ENCODE measurements at places on chromosomes 3 and 15.

DNA sequence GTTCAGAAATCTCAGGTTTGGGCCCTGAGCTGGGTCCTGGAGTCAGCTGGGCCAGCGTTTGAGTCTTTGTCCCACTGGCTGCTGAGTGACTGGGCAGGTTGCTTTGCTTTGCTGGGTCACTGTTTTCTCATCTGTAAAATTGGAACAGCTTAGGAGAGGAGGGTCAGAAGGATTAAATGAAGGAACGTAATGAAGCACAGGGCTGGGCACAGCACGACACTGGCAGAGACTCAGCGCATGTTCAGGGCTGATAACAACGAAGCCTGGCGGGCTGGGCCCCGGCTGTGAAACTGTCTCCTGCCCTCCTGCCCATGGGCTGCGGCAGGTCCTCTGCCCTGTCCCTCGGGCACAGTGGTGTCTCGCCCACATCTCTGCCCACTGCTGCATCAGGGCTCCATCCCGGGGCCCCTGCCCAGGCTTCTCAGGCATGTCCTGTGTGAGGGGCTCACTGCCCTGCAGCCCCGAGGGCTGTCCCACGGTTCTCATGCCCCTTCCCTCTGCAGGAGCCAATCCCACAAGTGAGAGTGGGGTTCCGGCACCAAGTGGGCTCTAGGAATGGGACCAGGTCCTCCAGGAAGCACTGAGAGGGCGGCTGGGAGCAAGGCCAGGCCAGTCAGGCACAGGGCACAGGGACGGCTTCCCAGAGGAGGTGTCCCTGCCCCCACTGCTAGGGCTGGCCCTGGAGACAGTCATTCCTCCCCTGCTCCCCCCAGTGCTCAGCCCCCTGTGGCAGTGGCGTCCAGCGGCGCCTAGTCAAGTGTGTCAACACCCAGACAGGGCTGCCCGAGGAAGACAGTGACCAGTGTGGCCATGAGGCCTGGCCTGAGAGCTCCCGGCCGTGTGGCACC lies 88.0 kb downstream of the TBC1D2B start:
- DNase-seq, result no peak

GRCh38 chr15:33242669-33243191 lies 48.2 kb upstream of the FMN1 start:
- peak; percentile 45 for DNase-seq

- DNase-seq, result no peak
Measured at GRCh38 chr15:41838400-41838897, at the start of gene PLA2G4B. Gene PLA2G4B, plus strand, starts transcription at chr15:41838847. Its CDS starts 67 bp downstream, at chr15:41838914.

DNA sequence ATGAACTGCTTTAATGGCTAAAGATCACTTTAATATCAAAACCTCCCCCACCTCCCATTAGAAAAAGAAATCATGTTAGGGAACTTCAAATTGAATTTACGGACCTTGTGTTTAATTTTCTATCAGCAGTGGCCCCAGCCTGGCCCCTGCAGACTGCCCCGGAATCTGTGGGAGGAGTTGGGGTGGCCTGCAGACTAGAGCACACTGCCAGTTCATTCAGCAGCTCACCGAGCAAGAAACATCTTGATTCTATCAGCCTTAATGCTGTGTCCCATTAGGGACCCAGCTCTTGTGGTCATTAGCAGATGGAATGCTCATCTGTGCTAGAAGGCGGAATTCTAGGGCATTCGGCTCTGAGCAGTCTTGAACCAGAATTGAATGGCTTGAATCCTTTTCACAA lies 54.2 kb downstream of the FLNB start:
- DNase-seq, result no peak

DNA sequence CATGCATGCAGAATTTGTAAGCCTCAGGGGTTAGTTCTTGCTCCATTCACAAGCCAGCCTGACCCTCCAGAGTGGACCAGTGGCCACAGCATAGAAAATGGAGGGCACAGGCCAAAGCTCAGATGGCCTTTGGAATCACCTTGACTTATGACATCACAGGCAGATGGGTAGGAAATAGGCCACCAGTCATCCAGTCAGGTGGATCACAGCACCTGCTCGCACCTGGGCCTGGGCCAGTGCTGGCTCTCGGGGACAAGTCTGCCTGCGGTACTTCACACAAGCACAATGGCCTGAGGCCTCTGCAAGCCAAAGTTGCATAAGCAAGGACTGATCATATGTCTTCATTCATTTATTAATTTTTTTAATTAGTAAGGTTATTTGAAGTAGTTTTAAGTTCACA lies 39.3 kb downstream of the PPCDC start:
- DNase-seq, result no peak

- no peak for DNase-seq
Measured at GRCh38 chr15:85381850-85382751, 1.7 kb downstream of the AKAP13 start.

DNA sequence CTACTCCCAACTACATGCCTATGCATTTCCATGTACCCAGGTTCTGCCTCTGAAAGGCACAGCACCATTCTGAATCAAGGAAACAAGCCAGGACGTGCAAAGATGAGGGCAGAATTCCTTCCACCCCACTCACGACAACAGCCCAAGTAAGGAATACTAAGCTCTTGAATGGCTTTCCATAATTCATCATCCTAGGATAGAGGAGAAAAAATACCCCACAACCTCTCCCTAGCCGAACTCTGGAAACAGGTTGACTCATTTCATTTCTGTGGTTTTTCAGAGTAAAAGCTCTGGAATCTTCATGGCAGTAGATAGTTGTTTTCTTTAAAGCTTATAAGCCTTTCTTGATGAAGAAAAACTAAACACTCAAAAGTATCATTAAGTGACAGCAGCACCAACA lies 77.8 kb downstream of the PDZRN3 start:
- DNase-seq, result no peak

DNA sequence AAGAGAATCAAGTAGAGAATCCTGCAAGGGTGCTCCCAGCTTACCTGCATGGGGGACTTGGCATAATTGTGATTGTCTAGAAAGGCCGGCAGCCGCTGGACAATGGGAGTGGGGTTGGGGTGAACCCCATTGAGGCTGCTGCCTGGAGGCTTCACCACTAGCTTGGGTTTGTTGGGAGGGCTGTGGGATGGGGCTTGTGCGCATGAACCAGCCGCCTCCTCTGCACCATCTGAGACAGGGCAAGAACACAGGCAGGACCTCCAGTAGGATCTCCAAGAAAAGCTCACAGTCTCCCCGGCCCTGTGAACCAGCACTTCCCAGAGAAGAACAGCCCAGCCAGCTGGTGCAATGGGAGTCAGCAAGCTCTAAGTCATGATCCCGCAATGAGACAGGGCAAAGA lies 39.8 kb downstream of the SEMA3G start:
- no peak for DNase-seq

DNA sequence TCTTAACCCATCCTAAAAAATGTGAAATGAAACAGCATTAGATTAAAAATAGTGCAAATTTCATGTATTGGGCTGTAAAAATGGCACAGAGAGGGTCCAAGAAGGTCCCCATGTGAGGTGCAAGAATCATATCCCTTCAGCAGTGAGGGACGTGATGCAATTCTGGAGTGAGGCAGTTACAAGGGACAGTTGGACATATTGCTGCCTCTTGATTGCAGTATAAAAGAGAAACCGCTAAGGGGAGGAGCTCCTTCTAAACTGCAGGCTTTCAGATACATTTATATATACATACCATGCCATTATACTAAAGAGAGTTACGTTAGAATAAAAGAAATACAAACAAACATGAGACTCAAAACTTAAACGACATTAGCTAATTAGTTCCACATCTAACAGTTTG lies 304.2 kb upstream of the CTNNB1 start:
- no peak for DNase-seq

DNA sequence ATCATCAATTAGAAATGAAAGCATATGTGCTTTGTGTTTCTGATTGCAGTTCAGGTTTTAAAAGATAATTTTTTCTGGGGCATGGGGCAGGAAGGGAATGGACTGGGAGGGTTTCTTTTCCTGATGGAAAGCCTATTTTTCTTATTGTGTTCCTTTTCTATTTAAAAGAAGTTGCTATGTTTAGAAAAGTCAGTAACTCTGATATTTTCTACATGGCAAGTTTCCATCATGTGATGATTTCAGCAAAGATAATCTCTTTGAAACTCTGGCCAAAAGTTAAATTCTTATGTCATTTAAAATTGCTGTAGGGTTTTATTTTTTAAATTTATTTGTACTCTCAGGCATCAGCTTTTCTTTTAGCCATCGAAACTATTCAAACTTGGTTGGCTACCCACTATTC lies 601.2 kb downstream of the FOXP1 start:
- no peak for DNase-seq

- DNase-seq, result no peak
Measured at GRCh38 chr15:29114221-29115092, 155.2 kb downstream of the NSMCE3 start.

DNA sequence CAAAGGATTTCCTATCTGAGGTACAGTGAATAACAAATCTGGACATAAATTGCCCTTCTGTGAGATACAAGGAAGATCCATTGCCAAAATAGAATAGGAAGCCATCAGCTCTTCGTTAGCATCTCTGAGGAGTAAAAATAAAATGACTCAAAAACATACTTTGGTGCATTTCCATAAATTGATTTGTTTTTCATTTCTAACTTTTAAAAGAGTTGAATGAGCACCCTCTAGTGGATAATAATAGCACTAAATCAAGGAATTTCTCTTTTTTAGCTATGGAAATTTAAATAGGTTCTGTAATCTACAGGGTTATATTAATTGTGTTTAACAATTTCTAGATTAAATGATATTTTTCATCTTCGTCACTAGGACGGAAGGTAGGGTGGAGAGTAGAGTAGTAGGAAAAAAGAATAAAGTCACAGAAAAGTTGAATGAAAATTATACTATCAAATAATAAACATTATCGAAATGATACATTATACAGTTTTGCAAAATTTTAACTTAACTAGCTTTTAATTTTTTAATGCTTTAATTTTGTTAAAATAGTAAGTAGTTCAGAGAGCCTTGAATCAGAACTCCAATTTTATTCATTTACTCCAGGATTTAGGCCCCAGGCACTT lies 6.4 kb downstream of the NSUN3 start:
- peak; percentile 8 for DNase-seq

- no peak for DNase-seq
Measured at GRCh38 chr3:72223628-72224027, 438.7 kb upstream of the PROK2 start.

- no peak for DNase-seq
Measured at GRCh38 chr15:71103102-71103676, 12.1 kb upstream of the THSD4 start.

GRCh38 chr3:141336672-141337522 lies 31.4 kb upstream of the ZBTB38 start:
- no peak for DNase-seq

DNA sequence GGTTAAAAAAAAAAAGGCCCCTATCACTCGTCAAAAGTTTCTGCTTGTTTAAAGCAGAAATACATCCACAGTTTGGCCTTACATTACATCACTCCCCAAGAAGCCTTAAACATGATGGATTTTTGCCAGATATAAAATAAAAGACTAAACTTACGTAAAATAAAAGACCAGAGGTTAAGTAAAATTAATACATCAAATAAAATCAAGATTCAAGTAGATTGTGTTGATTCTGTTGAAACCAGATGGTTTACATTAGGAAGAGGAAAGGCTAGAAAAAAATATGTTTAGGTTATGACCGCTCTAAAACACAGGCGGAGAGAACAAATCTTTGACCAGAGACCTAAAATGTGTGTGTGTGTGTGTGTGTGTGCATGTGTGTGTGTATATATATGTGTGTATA lies 104.1 kb downstream of the DUT start:
- no peak for DNase-seq

GRCh38 chr15:45585069-45585791 lies 1.9 kb upstream of the BLOC1S6 start:
- DNase-seq, result no peak

DNA sequence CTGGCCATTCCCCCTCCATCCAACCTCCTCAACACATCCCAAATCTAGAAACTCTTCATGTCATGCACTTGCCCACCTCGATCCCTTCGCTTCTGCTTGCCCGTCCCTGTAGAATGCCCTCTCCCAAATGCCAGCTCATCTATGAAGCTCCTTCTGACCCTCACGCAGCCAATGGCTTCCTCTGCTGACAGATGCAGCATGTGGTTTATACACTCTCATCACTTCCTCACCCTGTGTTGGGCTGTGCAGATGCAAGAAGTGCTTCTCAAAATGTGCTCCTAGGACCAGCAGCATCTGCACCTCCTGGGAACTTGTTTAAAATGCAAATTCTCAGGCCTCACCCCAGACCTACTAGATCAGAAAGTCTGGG lies 51.7 kb downstream of the SEMA5B start:
- peak; percentile 64 for DNase-seq

GRCh38 chr3:119643528-119643927 lies 16.9 kb downstream of the POPDC2 start:
- no peak for DNase-seq

DNA sequence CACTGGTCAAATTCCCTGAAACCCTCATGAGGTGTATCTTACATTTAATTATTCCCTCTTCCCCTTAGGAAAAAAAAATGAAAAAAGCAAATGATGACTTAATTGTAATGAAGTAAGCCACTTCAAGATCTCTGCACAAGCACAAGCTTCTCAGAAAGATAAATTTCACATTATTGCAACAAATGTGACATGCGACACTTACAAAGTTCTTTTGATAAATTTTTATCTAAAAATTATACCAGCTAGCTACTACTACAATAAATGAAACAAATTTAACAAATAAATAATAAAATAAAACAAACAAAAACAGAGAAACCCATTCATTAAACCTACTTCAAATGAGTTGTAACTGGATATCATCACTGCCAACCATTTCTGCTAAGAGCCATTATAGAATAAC lies 10.0 kb upstream of the TM2D3 start:
- no peak for DNase-seq

DNA sequence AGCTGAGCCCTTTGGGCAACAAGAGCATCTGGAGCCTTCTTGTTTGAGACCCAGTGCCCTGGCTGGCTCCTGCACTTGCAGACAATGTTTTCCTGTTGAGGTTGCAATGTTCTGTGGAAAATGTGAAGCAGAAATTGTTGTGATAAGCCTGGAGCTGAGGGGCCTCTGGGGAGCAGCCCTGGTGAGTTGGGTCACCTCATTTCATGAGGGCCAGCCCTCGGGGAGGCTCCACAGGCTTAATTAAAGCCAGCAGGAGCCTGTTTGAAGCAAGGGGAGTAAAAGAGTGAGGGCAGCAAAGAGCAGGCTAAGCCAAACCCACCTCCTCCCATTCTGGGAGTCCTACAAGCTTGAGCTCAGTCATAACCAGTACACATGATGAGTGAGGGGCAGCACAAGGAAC lies 154.3 kb downstream of the ALDH1A2 start:
- no peak for DNase-seq

GRCh38 chr15:97009031-97009431 lies 678.5 kb downstream of the NR2F2 start:
- DNase-seq, result no peak

DNA sequence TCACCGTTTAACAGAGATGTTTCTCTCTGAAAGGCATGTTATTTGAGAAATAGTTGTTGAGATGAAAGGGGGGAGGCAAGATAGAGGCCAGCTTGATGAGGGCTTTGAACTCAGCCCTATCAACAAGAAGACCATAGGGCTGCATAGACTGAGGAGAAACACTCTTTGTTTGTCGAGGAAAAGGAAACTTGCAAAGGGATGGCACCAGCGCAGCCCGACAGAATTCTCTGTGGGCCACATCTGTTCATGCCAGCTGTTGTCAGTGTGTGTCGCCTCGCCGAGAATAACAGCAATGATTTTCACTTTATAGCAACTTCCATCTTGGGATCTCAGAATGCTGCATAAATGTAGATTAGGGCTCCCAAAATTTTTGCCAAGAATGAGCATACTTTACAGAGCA lies 478.3 kb upstream of the TPRG1 start:
- DNase-seq, result no peak
